ENCODE measurements at places on chromosomes 3 and 15.

DNA sequence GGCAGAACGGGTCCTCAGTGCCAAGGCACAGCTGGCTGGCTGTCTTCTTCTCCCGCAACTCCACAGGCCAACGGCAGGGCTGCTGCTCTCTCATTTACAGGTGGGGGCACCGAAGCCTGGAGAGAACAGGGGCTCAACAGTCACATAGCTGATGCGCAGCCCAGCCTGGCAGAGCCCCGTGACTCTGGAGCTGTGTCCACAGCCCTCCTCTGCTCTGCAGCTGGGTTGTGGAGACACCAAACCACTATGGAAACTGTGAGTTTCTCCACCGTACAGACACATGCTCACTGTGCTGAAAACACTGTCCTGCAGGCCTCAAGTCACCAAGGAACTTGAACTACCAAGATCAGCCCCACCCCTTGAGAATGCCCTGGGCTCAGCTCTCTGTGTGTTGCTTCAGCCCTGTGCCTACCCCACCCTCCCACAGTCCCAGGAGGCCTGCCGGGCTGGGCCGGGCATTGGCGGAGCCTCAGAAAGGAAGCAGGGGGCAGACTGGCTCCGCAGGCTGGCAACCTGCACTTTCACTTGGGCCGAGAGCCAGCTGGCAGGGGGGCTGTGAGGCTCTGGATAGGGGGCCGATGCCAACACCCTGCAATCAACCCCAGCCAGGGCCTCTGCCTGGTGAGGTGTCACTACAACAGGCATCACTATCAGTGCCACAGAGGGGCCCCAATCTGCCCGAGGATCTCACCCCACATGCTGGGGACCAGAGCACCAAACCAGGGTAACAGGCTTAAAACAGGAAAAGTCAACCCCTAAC, 113.7 kb upstream of the RPL32 start:
- no peak for DNase-seq

GRCh38 chr3:122512284-122512683, 2.5 kb downstream of the KPNA1 start:
- no peak for DNase-seq

- no peak for DNase-seq
Measured at GRCh38 chr3:41327718-41328117, 128.4 kb downstream of the CTNNB1 start.

- no peak for DNase-seq
Measured at GRCh38 chr15:69319384-69320375, 21.0 kb downstream of the PAQR5 start.

- no peak for DNase-seq
Measured at GRCh38 chr15:77851691-77852090, 219.0 kb upstream of the LINGO1 start.

- DNase-seq, result no peak
Measured at GRCh38 chr15:63986751-63987341, 59.4 kb downstream of the DAPK2 start.
